ENCODE measurements at places on chromosomes 12 and 14. TPM values are rescaled to one million over a fixed set of nuclear protein-coding genes. Genes with fewer than 3 reads are reported as not detected.

DNA sequence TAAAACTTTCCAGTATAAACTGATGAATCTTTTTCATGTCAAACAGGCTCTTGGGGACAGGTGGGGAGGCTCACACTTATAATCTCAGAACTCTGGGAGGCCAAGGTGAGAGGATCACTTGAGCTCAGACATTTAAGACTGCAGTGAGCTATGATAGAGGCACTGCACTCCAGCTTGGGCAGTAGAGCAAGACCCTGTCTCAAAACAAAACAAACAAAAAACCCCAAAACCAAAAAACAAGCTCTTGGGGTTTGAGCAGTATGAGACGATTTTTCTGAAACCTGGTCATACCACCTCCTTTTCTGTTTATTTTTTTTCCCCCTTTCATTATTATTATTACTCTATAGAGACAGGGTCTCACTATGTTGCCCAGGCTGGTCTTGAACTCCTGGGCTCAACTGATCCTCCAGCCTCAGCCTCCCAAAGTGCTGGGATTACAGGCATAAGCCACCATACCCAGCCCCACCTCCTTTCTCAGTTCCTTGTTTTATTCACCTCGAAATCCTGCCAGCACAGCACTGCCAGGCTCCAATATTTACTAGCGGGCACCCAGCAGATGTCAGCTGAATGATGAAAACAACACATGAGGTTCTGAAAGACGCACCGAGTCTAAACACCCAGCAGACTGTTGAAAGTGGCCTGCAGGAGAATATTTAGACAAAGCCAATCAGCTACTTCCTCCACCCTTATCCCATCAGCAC lies 19.5 kb upstream of the CDK17 start:
- H3K4me3 ChIP-seq: no peak overlapping the region
- no peaks in the 10 kb centered on the region for H3K27me3 ChIP-seq

DNA sequence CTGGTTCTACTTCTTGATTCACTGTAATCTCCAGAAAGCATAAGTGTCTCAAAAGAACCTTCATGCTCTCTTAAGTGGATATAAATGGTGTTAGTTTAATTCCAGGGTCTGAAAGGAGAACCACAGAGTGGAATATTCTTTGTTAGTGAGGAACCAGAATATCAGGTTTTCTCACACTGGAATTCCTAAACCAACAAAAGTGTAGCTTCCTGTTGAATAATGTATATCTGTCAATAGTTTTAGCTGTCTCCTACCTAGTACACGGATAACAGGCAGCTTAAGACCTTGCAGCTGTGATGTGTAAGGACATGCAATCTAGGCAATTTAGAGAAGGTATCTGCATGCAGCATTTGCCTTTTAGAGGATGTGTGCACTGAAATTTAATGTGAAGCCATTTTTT lies 24.0 kb downstream of the LRIG3 start:
- H3K4me3 ChIP-seq: no peak overlapping the region
- DNase-seq: no peak
- peaks cover 9% of the 10 kb centered on the region for H3K4me1 ChIP-seq
- H3K36me3 ChIP-seq: peaks cover 10% of the 10 kb centered on the region

DNA sequence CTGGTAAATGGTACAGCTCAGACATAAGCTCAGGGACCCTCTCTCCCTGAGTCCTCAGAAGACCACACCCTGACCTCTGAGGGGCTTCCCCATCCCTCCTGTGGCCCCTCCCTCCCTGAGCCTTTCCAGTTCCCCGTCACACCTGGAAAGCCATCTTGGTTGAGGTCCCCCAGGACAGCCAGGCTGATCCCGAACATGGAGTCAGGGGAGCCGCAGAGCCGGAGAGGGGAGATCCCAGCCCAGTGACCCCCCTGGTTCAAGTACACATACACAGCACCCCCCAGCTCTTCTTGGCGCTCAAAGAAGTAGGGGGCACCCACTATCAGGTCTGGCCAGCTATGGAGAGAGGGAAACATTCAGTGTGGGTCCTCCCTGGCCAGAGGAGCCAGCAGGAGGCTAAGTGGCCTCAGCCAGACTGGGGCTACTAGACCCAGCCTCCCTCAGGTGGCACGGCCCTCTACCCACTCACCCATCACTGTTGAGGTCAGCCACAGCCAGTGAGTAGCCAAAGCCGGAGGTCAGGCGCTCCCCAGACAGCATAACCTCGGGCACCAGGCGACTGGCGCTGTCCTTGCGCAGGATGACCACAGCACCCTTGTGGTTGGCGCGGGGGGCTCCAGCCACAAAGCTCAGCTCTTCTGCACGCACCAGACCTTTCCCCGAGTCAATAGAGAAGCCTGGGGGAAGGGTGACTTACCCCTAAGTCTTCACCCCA lies 9.3 kb downstream of the ITGA7 start:
- no peak for DNase-seq
- no peaks in the 10 kb centered on the region for H3K36me3 ChIP-seq
- peaks cover 19% of the 10 kb centered on the region for H3K4me1 ChIP-seq
- H3K4me3 ChIP-seq: no peak overlapping the region
- H3K27ac ChIP-seq: no peak overlapping the region
- peaks cover 18% of the 10 kb centered on the region for H3K27me3 ChIP-seq

The LRRK2 gene
- 0.87 TPM for total RNA-seq

The PRB2 gene
- total RNA-seq: not detected

The PMCH gene
- total RNA-seq: not detected

DNA sequence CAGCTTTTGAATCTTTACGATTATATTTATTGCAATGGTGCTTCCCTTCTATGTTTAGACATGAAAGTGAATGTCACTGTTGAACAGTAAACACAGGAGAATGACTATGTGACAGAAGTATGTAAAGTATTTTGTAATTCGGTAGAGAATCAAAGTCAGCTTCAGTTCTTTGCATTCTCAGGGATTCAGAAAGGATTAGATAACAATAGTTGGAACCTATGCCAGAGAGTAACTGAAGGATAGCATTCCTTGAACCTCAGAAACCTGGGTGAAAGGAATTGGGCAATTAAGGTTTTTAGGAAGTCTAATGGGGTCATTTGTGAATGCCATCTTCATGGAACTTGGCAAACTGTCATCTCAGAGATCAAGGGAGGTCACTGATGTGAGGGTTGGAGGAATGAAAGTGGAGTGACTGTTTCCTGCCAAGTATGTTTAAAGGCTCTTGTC lies 305.3 kb upstream of the DDHD1 start:
- peak overlapping the region; percentile 22 for H3K27ac ChIP-seq
- peak overlapping the region; percentile 38 for H3K4me3 ChIP-seq
- H3K27me3 ChIP-seq: peaks cover 10% of the 10 kb centered on the region
- peak; percentile 61 for DNase-seq
- peaks cover 26% of the 10 kb centered on the region for H3K4me1 ChIP-seq

DNA sequence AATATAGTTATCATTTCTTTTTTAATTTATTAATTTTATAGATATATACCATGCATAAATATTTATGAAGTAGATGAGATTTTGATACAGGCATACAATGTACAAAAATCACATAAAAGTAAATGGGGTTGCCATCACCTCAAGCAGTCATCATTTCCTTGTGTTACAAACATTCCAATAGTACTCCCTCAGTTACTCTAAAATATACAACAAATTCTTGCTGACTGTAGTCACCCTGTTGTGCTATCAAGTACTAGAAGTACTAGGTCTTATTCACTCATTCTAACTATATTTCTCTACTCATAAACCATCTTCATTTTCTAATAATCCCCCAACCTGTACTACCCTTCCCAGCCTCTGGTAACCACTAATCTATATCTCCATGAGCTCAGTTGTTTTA lies 432.6 kb upstream of the SYT1 start:
- H3K27me3 ChIP-seq: no peaks in the 10 kb centered on the region
- H3K4me1 ChIP-seq: peaks cover 14% of the 10 kb centered on the region
- H3K36me3 ChIP-seq: no peaks in the 10 kb centered on the region
- peak; percentile 26 for DNase-seq
- no peak overlapping the region for H3K27ac ChIP-seq

GRCh38 chr12:49985981-49986380 lies 13.2 kb downstream of the AQP6 start:
- H3K4me3 ChIP-seq: no peak overlapping the region
- no peak overlapping the region for H3K27ac ChIP-seq
- peaks cover 45% of the 10 kb centered on the region for H3K4me1 ChIP-seq
- no peak for DNase-seq
- H3K27me3 ChIP-seq: no peaks in the 10 kb centered on the region

- peak overlapping the region; percentile 63 for H3K27ac ChIP-seq
- H3K36me3 ChIP-seq: no peaks in the 10 kb centered on the region
- DNase-seq: peak; percentile 85
- peaks cover 6% of the 10 kb centered on the region for H3K27me3 ChIP-seq
- H3K4me3 ChIP-seq: peak overlapping the region; percentile 46
These were observed 16.1 kb downstream of the BIN2 start for GRCh38 chr12:51307655-51308593.

- peaks cover 38% of the 10 kb centered on the region for H3K4me1 ChIP-seq
- H3K27me3 ChIP-seq: peaks cover 4% of the 10 kb centered on the region
- no peak overlapping the region for H3K4me3 ChIP-seq
- DNase-seq: no peak
- H3K36me3 ChIP-seq: peaks cover 10% of the 10 kb centered on the region
These were observed 61.4 kb upstream of the PNMA1 start for GRCh38 chr14:73775339-73776193.

The ANO2 gene
- total RNA-seq: not detected

DNA sequence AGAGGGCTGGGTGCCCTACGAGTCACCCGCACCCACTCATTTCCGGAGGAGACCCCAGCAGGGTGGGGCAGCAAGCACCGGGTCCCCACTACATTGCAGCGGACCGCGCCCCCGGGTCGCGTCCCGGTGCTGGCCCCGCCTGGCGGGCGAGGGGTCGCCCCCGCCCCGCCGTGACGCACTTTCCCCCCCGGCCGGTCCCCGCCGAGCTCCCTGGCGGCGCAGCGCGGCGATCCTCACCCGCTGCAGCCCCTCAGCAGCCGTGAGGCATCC lies 106.1 kb downstream of the PRICKLE1 start:
- H3K27ac ChIP-seq: 0 out of 2 replicates have a peak overlapping the region, but pooled peaks have one; percentile 54
- H3K36me3 ChIP-seq: no peaks in the 10 kb centered on the region
- H3K4me1 ChIP-seq: peaks cover 23% of the 10 kb centered on the region
- H3K27me3 ChIP-seq: peaks cover 10% of the 10 kb centered on the region
- H3K4me3 ChIP-seq: peak overlapping the region; percentile 89
- no peak for DNase-seq

The LRIG3 gene
- total RNA-seq: 6.3 TPM

- no peak overlapping the region for H3K4me3 ChIP-seq
- DNase-seq: no peak
- H3K27ac ChIP-seq: no peak overlapping the region
- H3K4me1 ChIP-seq: no peaks in the 10 kb centered on the region
These were observed 638.8 kb upstream of the NOVA1 start for GRCh38 chr14:27236601-27237000.

DNA sequence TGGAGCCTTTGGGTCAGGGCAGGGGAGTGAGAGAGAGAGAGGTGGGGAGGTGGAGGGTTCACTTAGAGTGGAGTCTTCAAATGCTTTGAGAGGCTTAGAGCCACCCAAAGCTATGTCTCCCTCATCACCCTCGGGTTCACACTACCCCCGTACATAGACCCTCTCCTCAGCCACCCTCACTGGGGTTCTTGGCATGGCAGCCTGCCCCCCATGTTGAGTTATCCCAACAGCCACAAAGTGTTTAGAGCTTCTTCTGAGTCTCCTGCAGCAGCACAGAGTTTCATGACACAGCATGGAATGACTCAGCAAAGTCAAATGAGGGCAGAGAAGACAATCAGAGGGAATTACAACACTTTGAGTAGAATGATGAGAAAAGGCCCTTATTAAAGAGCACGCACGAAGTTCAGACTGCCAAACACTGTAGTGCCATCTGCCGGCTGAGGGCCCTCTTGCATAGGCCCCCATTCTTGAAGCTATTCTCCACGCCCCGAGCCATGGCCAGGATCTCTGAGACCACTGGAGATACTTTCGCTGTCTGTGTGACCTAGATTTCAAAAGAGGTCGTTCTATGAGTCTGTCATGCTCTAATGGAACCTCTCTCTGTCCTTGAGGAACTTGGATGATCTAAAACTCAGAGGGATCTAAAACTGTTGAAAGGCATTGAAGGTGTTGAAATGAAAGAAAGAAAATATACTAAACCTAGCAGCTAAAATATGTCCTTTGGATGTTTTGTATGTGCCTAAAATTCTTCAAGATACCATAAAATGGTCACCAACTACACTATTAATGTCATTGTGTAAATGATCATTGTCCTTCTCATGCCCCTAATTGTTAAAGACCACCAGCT lies 221.9 kb downstream of the PELI2 start:
- H3K27me3 ChIP-seq: no peaks in the 10 kb centered on the region
- peak overlapping the region; percentile 91 for H3K27ac ChIP-seq
- peaks cover 6% of the 10 kb centered on the region for H3K36me3 ChIP-seq

DNA sequence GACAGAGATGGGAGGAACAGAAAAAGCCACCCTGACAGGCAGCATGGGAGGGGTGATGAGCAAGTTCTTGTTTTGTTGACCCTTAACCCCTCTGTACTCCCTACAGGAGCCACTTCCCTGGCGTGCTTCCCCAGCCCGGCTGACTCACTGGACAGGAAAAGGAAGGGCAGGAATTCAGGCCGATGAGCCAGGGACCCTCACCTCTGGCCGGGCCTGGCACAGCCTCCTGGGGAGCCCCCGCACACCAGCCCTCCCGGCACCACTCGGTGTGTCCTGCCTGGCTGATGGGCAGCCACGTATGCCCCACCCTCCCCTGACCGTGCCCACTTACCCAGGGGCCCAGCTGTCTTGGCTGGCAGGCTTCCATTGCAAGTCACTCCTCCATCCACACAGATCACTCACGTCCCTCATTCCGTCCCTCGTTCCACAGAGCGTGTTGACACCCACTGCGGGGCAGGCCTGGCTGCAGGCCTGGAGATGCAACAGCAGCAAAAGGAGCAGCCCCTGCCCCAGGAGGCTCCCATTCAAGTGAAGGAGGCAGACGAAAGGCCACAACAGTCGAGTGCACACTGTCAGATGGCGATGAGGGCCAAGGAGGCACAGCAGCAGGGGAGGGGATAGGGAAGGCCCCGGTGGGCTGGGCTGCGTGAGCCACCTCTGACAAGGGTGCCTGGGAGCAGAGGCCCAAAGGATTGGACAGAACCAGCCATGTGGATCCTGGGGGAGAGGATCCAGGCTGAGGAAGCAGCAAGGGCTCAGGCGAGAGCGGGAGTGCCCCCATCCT lies 19.7 kb upstream of the CD9 start:
- H3K27ac ChIP-seq: no peak overlapping the region
- H3K27me3 ChIP-seq: no peaks in the 10 kb centered on the region
- peak; percentile 70 for DNase-seq
- H3K4me1 ChIP-seq: no peaks in the 10 kb centered on the region

GRCh38 chr12:116687888-116688287 lies 50.0 kb downstream of the SPRING1 start:
- H3K36me3 ChIP-seq: no peaks in the 10 kb centered on the region
- H3K4me1 ChIP-seq: peaks cover 3% of the 10 kb centered on the region
- no peak overlapping the region for H3K4me3 ChIP-seq
- DNase-seq: no peak
- H3K27me3 ChIP-seq: peaks cover 22% of the 10 kb centered on the region

Data from HFFc6 (cell line).